ENCODE measurements at places on chromosomes 3 and 15.

- DNase-seq, result no peak
These were observed 5.0 kb upstream of the KPNA1 start for GRCh38 chr3:122519693-122520092.

DNA sequence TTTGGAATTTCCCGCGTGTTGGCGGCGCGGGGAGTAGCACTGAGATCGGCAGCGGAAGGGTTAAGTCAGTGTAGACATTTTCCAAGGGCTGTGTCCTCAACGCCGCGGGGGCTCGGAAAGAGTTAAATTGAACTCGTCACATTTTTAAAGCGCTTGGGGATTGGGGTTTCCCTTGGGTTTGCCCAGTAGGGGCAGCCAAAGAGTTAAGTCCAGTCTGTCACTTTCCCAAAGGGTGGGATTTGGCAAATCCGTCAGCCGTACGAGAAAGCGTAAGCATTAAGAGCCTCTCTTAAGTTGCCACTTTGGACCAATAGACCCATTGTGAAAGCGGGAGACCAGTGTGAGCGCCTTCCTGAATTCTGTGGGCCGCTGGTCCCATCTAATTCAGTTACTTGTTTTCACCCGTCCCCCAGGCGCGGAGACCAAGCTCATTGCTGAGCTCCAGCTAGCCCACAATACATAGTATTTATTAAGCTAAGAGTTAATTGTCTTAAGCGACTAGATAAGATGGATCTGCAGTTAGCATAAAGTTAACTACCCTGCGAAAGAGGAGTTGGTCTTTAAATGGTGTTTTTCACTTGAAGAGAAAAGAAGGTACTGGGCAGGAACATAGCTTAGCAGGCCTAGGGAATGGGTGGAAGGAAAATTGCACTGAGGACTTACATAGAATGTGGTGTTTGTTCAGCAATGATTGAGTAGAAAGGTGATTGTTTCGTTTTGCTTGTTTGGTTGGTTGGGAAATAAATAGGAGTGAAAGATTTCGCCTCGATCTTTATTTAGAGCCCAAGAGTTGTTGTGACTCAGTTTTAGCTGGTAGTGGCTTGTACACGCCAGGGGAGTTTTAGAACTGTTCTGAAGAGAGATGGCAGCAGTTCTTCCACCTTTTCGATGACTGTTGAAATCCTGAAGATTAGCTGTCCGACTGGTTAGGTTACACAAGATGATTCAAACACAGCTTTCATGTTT, 932 bp downstream of the ARL8B start:
- DNase-seq, result no peak

DNA sequence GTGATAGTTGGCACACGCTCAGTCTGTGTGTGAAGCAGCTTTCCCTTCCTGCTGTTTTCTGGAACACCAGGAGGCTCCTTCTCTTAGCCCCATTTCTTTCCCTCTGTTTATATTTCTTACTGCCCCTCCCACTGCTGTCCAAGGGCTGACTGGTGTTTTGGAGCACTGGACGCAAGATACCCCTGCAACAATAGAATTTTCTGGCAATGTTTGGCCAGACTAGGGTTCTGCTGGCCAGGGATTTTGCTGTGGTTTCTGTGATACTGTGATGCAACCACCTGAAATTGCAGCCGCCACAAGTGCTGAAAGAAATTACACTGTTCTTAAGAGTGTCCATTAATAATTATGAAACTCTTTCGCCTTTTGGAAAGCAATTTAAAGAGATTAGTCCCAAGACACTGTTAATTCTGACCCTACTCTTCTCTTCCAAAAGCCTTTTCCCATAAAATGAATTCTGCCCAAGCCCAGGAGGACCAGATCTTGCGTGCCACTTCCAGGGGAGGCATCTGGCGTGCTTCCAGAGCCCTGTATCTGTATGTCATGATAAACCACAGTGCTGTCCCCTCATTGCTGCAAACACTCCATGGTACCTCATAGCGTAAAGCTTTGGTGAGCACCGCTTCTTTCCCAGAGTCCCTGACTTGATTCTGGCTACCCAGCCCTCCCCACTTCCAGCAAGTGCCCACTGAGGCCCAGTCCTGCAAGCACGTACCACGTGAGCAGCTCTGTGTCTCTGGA, 159.4 kb upstream of the CHRM5 start:
- no peak for DNase-seq

DNA sequence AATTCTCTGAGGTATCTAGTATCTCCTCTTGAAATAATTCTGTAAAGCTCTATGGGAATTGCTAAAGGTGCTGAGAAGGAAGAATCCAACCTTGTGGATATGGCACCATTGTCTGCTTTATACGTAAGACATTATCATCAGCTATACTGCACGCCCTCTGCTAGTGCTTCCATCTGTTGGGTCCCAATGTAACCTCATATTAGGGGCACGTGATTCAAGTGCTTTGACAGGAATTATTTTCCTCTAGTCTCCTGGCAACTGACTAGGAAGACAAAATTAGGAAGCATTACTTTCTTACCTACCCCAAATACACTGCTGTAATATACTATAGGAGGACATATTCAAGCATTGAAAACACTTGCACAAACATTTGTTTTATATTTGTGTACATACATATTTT, 24.0 kb downstream of the COPS2 start:
- DNase-seq, result no peak

DNA sequence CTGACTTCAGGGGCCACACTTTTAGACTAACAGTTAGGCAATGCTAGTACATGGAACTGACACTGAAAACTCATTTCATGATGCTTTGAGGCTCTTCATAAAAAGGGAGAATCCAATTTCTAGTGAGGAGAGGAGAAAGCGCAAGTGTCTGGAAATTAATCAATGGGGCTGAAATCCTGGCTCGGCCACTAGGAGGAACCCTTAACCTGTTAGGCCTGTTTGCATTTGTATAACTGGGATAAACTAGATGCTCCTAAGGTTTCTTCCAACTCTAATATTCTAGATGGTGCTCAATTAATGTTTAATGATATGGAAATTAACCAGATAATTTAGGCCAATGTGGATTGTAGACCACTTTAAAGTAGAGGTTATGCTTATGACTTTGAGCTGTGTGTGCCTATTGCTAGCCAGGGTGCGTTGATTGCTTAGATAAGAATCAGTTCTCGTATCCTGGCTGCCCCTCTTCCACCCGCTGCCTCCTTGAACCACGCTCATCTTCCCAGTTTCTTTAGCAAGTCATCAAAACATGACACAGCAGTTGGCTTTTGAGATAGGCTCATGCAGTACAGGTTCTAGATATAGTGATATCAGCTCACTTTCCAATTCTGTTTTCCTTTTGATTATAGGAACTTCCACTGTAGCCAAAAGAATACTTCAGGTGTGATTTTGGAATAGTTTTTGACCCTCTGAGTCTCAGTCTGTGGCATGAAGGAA, 16.8 kb upstream of the CRBN start:
- no peak for DNase-seq

DNA sequence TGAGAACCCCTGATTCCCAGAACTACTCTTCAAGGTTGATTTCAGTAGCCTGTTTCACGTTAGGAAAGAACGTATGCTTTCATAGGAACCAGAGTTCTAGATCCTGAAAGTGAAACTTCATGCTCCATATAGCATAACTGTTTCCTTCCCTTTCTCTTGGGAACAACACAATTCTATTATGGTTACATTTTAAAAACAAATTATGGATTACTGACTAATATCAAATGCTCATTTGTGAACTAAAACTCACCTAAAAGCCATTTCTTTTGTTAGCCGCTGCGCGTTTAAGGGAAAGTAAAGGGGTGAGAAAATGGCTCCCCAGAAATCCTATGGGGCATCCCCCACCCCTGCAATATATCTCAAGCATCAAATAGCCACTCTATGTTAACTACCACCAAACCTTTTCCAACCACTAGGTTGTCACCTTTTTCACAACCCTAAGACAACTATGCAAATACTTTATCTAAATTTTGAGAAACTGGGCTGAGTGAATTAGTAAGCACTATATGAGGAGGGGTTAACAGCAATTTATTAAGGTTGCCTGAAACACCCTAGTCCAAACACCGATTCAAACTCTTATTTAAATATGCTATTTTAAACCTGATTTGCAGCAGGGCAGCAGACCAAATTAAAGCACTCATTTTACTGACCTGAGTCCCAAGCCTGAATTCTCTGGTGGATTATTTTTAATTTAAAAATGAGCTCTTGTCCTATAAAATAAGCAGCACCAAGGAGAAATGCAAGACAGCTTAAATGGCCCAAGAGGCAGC, 2.4 kb downstream of the SIAH2 start:
- DNase-seq, result no peak

DNA sequence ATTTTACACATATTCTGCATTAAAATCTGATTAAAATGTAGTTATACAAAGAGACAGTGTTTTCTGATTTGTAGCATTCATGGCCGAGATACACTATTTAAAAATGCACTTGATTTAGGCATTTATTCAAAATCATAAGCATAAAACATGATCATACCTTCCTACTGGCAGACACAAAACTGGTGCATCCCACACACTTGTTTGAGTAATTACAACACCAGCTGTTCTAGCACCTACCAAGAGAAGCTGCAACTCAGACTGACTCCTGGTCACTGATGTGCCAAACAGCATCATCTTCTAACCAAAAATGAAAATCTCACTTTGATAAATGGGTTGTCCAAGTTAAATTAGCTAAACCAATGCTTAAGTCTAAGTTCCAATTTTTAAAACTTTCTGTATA, 262.7 kb upstream of the NSMCE3 start:
- DNase-seq, result no peak

GRCh38 chr15:40691737-40692136, 3.2 kb upstream of the RAD51 start:
- no peak for DNase-seq

DNA sequence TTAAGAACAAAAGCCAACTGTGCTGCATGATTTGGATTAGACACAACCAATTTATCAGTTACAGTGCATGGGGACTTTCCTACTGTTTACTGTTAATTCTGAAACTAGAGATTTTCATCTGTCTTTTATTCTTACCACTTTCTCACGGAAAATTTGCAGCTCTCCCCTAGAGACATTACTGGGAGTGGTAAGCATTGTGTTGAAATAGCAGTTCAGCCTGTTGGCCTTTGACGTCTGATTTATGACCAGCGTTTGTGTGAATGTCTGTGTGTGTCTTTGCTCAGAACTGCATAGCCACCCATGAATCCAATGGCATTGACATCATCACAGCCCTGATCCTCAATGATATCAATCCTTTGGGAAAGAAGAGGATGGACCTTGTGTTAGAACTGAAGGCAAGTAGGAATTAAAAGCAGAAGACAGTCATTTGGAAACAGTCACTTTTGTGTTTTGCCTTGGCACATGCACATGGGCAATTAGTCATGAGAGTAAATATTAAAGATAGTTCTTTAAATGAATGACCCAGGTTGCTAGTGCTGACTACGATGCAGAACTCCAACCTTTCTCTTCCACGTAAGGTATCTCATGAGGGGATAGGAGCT, 202.2 kb upstream of the BHLHE40 start:
- no peak for DNase-seq

DNA sequence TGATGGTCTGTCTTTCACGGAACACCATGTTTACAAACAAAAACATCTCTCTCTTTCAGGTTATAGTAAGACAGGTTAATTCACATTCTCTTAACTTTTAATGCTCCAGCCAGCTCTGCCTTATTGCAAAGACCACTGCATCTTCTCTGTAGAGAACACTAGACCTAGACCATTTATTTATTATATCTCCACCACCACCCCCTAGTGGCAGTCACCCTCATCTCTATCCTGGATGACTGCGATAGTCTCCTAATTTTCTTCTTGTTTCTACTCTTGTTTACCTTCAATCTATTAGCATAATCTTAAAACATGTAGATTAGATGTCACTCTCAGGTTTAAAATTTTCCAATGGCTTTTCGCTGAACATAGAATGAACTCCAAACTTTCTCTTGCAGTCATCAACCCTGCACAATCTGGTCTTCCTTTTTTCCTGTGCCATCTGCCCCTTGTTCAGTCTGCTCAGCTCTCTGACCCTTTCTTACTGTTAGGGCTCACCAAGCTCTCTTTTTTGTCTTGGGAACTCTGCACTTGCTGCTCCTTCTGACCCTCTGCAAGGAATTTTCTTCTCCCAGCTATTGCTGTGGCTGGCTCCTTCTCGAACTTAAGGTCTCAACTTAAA, 155.6 kb downstream of the SQOR start:
- no peak for DNase-seq

GRCh38 chr15:93067649-93068085, 21.3 kb downstream of the RGMA start:
- no peak for DNase-seq

- no peak for DNase-seq
These were observed 106.7 kb downstream of the DPH6 start for GRCh38 chr15:35439291-35439690.

- DNase-seq, result no peak
These were observed 397.6 kb upstream of the WNT5A start for GRCh38 chr3:55884491-55885285.

DNA sequence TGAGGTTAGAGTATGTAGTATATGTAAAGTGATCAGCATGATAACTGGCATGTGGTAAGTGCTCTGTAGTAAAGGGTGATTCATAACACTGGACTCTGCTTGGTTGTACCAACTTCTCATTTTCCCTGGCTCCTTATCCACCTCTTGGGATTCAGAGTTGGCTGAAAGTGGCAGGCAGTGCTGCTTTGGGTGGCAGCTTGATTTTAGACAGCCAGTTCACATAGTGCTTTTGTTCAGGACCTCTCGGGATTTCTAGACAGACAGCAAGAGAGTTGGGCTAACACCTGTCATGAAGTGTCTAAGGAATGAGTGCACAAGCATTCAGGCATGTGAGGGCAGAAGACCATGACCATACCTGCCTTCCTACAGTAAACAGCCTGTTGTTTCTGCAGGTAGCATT, 69.0 kb downstream of the RBM6 start:
- no peak for DNase-seq

GRCh38 chr3:172179680-172180399, 140.5 kb downstream of the FNDC3B start:
- no peak for DNase-seq

GRCh38 chr15:45349623-45350022, 28.7 kb downstream of the GATM start:
- no peak for DNase-seq

DNA sequence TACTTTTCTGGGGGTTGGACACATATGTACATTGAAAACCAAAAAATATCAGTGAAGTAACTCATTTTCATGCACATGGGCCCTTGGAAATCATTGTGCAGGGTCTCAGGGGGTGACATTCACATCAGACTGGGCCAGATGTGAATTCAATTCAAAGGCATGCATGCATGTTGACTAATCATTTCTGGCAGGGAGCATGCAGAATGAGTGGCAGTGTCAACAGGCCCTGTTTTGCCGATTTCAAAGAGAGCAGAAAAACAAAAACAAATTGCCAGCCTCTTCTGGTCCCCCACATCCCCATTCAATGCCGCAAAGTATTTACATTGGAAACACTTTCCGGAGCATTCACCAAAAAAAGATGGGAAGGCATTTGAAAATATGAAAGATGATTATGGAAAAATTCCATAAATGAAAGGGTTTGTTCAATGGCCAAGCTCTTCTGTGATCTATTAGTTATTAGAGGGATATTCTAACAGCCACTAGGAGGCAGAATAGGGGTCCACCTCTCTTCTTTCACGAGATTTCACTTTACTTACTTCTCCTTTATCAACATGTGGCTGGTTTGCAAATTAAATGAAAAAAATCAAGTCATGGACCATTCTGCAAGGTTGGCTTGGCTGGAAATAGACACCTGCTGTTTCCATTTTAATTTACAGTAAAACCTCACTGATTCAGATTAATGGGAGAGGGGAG, 119.9 kb upstream of the FEZF2 start:
- DNase-seq, result no peak
